ENCODE measurements at places on chromosomes 3 and 15. TPM values are rescaled to one million over a fixed set of nuclear protein-coding genes. Genes with fewer than 3 reads are reported as not detected.

- peak; percentile 76 for DNase-seq
Observed at GRCh38 chr15:81073801-81074200, 60.3 kb upstream of the CFAP161 start.

GRCh38 chr3:89098173-89098572 is 9.2 kb upstream of the EPHA3 start:
- no peak for DNase-seq

DNA sequence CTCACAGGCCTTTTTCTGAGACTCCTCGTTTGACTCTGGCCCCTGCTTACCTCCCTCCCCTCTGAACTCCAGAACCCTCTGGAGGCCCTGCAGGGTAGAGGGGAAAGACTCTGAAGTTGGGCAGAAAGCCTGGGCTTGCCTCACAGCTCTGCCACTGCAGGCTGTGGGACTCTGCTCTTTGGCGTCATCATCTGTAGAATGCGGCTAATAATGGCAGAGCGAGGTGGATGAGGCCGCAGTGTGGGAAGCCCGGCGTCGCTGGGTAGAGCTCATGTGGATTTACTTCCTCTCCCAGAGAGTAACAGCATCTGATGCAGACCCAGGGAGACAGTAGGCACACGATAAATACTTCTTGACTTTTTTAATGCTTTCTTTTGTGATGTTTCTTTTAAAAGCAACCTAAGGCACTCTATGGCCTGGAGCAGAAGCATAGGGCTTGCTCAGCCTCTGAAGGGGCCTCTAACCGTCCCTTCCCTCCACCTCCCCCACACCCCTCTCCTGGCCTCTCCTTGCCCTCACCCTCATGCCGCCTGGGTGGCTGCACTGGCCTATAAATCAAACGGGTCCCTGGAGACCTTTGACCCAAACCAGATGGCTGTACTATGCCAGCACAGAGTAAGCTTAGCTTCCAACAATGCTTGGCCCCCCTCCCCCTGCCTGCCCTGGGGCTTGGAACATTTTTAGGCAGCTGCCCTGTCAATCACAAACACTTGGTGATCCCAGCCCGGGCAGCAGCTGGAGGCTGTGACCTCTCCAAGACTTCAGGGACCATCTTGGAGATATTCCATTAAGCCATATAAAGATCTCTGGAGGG is 32.9 kb downstream of the SPSB4 start:
- DNase-seq, result no peak

Gene THBS1
- total RNA-seq, result 15.9 TPM

DNA sequence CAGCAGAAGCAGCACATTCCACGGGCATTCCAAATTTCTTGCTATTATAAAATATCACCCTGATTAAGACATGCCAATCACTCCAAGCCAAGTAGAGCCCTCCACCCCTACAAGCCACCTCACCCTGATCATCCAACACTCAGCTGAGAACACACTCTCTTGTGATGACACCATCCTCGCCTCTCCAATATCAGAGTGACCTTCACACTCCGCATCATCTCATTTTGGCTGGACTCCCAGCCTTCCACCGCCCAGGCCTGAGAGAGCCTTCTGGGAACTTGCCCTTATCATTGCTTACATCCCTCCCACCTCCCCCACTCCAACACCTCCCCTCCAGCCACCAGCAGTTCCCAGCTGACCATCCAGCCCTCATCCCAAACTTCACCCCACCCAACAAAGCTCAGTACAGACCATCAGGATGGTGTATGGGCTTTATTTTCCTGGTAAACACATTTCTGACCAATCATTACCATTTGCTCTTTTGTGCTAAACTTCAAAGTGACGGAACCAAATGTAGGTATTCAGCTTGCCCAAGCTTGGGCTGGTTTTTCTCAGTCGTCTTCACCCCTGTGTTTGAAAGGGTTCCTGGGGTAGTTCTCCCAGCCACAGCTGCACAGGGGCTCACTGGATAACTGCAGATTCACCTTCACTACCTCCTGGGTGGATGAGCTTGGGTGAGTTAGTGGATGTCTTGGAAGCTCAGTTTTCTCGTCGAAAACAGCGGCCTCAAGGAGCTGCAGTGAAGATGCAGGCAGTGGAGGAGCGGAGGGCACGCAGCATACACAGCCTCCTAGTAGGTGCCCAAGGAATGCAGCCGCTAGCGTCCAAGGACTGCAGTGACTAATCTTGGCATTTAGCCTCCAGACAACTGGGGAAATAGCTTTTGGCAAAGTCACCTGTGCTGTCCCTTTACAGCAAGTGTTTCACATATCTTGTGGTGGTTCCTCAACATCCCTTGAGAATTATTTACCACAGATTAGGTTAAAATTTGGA is 115.1 kb downstream of the LIPC start:
- no peak for DNase-seq

- DNase-seq, result no peak
Observed at GRCh38 chr3:123678108-123678511, 93.3 kb upstream of the HACD2 start.

DNA sequence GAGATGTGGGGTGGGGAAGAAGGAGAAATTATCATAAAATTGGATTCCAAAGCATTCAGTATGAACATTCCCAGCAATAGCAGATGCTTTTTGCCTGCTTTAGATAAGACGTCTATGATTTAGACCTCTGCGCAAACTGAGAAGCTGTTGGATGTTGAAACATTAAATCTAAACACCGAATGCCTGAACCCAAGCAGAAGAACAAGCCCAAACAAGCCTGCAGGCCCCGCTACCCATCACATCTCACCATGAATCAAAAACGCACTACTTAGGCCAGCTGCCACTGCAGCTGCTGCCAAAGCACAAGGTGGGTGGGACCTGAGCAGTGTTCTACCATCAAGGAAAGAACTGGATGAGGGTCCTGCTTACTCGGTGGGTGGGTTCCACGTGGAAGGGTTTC is 24.4 kb upstream of the THBS1 start:
- no peak for DNase-seq

- DNase-seq, result no peak
Observed at GRCh38 chr3:29576181-29576580, 295.3 kb downstream of the RBMS3 start.

Gene SLCO2A1
- total RNA-seq, result not detected

Gene LRRIQ4
- total RNA-seq, result not detected

GRCh38 chr3:13796701-13797460 is 83.0 kb downstream of the WNT7A start:
- DNase-seq, result no peak

DNA sequence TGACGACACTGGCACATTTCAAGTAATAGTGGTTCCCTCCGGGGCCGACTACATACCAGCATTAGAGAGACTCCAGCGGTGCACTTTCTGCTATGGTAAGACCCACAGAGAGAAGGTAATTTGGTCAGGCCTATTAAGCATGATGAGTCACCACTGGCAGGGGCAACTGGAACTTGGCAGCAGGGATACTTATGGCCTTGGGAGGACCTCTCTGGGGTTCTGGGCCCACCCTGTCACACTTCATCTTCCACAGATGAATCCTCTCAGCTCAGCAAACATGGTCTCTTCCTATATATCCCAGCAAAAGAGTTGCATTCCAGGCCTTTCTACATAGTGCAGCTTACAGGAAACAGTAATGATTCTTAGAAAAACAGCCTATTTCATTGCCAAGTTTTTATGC is 88.0 kb downstream of the PIK3R4 start:
- no peak for DNase-seq

Data from G401 (cell line).